ENCODE measurements at places on chromosomes 5 and 9.
A peak's percentile ranks its signal among the peaks of the same experiment; 100 is the strongest.

GRCh38 chr5:101009758-101010519 is 106.9 kb upstream of the ST8SIA4 start:
- no peak for DNase-seq

DNA sequence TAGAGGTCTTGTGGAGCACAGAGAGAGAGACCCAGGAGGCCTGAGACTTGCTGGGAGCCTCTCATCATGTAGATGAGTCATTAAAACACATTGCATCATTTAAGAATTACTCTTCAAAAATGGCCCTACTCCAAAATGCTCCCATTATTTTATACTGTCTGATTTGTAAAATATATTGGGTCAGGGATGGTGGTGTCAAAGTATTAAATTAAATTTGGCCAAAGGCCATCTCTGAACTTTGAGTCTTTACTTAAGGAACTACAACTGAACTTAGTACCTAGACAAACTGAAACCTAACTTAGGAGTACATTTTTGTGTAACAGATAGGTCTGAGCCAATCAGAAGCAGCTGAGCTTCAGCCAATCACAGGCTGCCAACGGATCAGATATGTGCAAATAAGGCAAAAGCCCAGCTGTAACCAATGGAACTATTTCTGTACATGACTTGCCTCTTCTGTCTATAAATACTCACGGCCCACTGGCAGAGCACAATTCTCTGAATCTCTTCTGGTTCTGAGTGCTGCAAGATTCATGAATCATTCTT is 657.2 kb downstream of the TLE1 start:
- peak; percentile 72 for DNase-seq

DNA sequence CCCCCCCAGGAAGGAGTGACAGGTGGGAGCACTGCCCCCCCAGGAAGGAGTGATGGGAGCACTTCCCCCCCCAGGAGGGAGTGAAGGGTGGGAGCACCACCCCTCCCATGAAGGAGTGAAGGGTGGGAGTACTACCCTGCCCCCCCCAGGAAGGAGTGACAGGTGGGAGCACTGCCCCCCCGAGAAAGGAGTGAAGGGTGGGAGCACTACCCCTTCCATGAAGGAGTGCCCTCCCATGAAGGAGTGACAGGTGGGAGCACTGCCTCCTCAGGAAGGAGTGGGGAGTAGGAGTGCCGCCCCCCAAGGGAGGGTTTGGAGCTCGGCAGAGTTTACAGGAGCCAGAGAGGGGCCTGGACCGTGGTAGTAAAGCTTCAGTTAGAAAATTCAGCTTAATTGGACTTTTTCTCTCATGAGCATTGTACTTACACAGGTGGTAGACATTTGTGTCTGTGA is 100.7 kb downstream of the CACNA1B start:
- DNase-seq = no peak

GRCh38 chr9:117644932-117645636 is 59.1 kb upstream of the TLR4 start:
- no peak for DNase-seq

DNA sequence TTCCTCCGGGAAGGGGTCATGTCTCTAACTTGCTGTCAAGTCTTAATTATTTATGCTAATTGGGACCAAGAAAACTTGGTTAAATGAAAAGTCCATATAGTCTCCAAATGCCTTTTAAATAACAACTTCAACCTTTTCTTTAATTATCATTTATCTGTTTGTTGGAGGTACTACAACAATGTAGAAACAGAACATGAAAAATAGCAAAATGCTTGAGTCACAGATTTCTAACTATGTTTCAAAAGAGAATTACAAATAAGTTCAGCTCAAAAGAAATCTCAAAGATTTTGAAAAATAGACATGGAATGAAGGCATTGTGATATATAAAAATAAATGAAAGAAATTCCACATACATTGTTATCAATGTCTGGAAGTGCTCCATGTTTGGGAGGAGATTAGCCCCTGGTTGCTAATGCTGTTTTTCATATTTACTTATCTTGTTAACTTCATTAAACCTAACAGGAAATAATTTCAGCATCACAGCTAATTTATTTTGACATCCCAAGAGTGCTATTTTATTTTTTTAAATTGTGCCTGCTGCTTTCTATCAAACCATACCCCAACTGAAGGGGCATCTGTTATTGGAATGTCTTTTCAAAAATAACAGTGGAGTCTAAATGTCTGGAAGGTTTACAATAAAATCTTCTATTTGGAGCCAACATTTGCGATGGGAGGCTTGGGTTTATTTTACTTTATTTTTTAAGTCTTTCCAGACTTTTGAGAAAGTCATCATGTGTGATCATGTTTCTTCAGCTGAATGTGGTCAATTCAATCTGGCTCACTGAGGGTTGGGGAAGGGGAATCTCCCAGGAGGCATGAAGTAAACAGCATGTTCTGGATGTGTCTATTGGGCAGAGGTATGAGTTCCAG is 53.1 kb upstream of the ANKRD55 start:
- peak; percentile 36 for DNase-seq

DNA sequence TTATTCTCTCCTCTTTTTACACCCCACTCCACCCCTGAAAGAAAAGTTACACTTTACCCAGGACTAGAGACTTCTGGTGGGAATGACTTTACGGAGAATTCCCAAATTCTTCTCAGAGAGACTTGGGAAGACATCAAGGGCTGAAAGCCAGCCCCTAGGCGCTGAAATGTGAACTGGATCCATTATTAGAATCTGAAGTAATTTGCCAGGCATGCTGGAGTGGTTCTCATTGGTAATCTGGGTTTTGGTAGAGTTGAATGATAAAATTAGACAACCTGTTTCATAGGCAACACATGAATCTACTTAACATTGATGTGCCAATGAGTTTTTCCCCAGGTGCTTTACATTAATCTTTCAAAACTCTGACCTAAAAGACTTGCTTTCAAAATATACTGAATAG is 324.8 kb downstream of the ADAMTS6 start:
- DNase-seq = no peak

- no peak for DNase-seq
Measured at GRCh38 chr5:169697976-169698375, 60.9 kb downstream of the DOCK2 start.

GRCh38 chr5:14447958-14448911 is 133.4 kb upstream of the OTULINL start:
- peak; percentile 84 for DNase-seq

DNA sequence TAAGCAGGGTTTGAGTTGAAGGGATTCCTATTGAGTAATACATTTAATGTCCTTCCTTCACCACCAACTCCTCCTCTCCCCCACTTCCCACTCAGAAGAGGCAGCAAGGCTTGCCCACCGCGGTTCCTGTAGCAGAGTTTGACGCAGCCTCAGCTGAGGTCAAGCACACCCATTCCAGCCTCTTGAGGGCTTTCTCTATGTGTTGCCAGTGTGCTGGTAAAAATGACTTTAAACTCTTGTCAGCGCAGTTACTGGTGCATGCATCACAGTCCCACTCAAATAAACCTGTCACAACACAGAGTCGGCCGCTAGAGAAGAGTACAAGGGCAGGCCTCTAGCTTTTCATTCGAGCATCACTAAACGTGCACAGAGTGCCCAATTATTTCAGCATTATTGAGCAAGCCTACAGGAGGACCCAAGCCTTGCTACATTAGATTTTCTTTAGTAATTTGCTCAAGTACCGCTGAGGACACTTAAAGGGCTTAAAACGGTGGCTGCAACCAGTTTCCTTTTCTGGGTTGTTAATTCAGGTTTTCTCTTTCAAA is 79.6 kb downstream of the TLE4 start:
- DNase-seq = peak; percentile 4

DNA sequence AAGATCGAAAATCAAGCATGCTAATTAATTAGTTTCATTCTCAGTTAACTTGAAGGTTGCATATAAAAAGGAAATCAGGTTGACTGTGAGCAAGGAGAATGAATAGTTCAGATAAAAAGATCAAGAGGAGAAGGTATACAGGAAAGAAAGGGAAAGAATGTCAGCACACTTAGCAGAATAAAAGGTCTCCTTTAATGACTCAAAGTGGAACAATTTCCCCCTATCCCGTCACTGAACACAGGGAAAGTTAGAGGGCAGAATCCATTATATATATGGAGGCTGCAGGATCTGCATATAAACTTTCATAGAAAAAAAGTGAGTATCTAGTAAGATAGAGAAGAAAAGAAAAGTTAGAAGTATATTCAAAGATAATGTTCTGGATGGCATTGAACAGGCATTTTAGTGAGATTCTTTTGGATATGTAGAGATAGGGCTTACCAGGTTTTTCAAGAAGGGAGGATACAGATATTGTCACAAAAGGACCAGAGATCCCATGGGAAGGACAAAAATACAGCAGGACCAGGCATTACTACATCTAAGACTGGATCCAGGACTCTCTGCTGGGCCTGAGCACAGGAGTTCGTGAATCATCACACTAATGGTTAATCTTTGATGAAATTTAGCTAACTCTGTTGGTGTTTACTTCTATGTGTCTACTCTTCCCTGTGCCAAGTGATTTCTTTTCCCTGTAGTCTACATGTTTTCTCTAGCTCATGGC is 988.2 kb upstream of the ARRDC3 start:
- DNase-seq = no peak

- DNase-seq = no peak
Measured at GRCh38 chr5:15948190-15948589, 231.4 kb downstream of the MARCHF11 start.

DNA sequence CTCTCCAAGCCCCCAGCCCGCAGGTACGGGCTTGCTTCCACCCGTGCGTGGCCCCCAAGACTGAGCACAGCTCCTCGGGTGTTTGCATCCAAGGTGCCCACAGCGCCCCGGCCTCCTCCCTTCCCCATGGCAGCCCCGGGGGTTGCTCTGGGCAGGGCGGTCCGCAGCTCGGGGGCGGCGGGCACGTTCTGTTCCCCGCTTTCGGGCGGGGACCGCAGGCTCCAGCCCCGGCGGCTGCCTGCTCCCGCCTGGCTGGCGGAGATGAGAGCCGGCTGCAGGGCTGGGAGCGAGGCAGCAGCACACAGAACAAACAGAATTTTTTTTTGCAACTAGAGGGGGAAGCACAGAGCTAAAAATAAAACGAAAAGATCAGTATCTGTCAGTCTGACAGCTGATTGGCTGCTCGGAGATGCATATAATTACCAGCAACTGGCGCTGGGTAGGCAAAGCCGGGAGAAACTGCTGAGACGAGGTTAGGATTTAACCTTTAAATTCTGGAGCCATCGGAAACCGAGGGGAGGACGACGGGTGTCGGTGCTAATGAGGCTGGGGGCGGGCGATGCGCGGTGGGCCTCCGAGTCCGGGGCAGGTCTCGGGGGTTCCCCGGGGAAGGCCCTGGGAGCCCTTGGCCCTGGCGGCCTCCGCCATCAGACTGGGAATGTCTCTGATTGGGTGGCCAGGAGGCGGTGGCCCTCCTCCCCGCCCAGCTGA is 142.7 kb upstream of the IER5L start:
- DNase-seq = peak; percentile 79

DNA sequence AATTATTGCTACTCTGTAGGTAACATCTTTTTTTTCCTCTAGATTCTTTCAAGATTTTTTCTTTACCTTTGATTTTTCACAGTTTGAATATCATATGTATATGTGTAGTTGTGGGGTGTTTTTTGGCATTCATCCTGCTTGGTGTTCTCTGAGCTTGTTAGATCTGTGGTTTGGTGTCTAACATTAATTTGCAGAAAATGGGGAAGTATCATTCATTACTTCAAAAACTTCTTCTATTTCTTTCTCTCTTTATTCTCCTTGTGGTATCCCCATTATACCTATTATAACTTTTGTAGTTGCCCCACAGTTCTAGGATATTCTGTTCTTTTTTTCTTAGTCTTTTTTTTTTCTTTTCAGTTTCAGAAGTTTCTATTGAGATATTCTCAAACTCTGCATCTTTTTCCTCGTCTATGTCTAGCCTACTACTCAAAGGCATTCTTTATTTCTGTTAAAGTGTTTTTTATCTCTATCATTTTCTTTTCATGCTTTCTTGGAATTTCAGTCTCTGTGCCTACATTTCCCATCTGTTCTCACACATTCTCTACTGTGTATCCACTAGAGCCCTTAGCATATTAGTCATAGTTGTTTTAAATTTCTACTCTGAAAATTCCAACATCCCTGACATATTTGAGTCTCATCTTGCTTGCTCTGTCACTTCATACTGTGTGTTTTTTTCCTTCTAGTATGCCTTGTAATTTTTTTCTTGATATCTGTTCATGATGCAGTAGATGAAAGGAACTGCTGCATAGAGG is 60.1 kb upstream of the GNA14 start:
- DNase-seq = peak; percentile 52

DNA sequence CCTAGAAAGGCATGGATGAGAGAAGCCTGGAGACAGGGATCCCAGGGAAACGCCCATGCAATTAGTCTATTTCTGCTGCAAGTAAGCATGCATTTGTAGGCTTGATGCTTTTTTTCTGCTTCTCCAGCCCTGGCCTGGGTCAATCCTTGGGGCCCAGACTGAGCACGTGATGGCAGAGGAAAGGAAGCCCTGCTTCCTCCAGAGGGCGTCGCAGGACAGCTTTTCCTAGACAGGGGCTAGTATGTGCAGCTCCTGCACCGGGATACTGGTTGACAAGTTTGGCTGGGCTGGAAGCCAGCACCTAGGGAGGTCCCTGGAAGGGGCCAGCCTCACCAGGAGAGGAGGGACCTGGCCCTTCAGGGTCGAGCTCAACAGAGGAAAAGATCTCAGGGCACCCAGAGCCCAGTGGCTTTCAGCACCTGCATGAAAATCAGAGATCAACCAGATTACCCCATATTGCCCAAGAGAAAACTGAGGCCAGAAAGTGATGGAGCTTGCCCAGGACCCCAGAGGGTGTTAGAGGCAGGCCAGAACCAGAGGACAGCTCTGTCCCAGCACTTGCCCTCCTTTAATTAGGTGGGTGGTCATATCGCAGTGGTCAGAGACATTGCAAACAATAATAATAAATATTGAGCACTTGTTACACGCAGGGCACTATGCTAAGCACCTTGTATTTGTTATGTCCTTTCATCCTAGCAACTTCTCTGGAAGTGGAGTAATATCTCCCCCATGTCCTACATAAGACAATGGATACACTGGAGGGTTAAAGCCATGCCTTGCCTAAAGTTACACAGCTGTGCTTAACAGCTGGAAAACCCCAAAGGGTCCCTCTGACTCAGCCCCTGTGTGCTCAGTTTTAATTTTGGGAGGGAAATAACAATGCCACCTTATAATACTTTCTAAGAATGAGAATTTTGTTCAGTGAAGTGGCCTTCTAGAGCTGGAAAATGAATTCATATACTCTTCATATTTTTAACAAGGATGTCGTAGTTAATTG is 67.1 kb downstream of the KLF4 start:
- DNase-seq = peak; percentile 54

GRCh38 chr9:94783102-94783682 is 56.7 kb downstream of the AOPEP start:
- DNase-seq = peak; percentile 100

GRCh38 chr5:78506261-78507024 is 142.1 kb downstream of the LHFPL2 start:
- DNase-seq = no peak

DNA sequence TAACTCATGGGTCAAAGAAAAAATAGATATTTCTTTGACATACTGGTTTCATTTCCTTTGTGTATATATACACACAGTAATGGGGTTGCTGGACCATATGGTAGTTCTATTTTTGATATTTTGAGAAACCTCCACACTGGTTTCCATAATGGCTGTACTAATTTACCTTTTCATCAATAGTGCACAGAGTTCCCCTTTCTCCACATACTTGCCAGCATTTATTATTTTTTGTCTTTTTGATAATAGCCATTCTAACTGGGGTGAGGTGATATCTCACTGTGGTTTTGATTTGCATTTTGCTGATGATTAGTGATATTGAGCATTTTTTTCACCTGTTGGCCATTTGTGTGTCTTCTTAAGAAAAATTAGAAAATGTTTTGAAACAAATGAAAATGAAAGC is 78.4 kb upstream of the CKMT2 start:
- no peak for DNase-seq

GRCh38 chr9:85344901-85345300 is 396.9 kb downstream of the AGTPBP1 start:
- no peak for DNase-seq
